T-cell (primary cell): ENCODE measurements at places on chromosomes 6 and 20.

DNA sequence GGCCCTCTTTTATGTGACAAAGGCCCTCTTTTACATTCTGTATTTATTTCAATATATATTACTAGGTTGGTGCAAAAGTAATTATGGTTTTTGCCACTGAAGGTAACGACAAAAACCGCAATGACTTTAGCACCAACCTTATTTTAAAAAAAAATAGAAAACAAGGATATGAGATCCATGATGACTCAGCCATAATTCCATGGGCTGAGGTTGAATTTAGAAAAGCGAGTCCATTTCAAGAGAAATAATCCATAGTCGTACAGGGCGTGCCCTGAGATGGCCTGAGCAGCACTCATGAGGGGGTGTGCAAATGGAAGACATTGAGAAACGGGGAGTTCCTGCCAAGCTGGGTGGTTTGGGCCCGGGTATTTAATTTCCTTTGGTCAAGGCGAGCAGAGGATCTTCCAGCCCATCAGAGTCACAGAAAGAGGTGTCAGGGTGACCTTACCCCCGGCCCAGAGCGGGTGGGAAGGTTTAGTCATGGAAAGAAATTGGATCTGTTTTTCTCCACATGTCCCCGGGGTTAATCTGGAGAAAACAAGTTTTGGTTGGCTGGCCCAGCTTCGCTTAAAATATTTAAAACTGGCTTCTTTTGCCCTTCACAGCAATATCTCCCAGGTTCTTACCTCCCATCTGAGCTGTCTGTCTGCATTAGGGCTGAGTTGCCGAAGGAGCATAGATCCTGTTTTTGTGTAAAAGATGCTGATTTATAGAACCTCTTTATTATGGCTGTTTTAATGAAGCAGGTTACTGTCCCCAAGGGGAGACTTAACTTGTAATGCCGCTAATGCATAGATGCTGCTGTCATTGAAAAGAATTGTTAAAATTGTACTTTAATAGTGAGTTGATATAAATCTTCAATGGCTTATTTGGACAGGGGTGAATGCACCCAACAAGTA is 255.6 kb downstream of the PREX1 start:
- DNase-seq, result no peak

GRCh38 chr6:63649269-63649668 is 13.7 kb downstream of the PHF3 start:
- DNase-seq, result no peak

DNA sequence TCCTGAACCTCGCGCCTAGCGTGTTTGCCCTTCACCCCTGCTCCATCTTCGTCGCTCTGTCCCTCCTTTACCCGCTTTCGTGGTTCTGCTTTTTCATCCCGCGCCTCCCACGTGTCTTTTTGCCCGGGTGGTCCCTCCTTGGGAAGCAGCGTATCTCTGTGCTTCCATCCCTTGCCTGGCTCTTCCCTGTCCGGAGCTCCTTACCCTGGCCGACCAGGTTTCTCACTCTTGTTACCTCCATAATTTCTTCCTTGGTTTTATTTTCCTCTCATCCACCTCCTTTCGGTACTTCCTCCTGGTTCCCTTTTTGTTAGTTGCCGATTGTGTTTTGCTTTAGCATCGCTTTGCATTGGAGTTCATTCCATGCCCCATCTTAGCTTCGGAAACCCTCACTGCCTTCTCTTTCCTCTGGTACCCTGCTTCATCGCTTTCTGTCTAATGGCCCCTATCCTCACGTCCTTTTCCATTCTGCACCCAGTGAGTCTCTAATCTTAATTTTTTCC is 735 bp downstream of the FAM135A start:
- DNase-seq, result no peak

GRCh38 chr20:7523288-7523687 is 417.0 kb downstream of the HAO1 start:
- no peak for DNase-seq

- no peak for DNase-seq
These were observed 1.1 kb downstream of the ATP5F1E start for GRCh38 chr20:59030911-59031563.

DNA sequence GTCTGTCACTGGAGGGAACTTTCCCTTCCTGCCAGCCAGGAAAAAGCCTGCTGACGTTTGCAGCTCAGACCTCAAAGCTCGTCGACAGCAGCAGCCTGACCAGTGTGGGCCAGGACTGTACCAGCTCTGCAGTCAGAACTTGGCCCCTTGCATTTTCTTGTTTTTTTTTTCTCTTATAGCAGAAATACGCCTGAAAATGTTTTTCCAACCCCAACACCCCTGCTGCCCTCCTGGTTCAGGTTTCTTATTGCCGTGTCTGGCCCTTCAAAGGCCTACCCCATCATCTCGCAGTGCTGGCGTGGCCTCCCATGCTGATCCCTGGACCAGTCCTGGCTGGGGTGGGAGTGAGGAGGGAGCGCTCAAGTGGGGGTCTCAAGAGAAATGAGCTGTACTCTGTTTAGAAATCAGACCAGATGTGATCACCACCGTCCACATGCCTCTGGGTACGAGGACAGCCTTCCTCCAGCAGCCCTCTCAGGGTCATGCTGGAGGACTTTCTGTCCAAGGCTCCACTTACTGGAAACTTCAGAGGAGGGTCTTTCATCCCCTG is 169.0 kb downstream of the FOXC1 start:
- no peak for DNase-seq
